Activated naive CD8-positive, alpha-beta T cell treated with anti-CD3 and anti-CD28 coated beads for 36 hours (primary cell): ENCODE measurements at places on chromosomes 2 and 18.

DNA sequence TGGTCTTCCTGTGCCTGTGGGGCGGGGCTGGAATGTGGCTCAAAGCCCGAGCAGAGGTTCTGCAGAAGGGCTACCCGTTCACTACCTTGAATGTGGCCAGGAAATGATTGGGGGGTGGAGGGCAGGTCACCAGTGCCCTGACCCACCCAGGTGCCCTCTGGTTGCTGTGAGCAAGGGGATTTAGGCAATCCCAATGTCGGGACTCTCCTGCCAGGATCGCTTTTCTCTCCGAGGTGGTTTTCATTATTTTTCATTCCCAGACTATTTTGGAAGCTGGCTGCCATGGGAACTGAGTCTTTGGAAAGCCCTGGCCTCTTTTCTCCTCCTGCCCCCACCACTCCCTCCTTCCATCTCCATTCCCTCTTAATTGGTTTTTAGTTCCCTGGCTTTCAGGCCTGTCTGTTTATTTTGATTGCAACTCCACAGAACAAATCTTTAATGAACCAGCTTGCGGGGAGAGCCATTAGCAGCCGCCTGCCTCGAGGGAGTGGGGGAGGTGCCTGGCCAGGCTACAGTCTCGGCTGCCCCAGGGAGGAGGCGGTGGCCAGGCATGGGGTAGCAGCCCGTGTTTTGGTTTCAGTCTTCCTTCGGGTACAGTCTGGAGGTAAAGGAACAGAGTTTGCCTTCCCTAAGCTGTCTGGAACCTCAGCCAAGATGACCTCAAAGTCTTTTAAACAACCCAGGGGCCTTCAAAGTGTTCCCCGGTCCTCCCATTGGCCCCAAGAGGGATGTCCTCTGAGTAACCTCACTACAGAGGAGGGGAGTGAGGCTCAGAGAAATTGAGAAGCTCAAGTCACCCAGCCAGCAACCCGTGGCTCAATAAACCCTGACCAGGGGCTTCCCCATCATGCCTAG lies 114.4 kb upstream of the HAAO start:
- DNase-seq = no peak

GRCh38 chr2:60247471-60247870 lies 306.0 kb downstream of the BCL11A start:
- DNase-seq = no peak

DNA sequence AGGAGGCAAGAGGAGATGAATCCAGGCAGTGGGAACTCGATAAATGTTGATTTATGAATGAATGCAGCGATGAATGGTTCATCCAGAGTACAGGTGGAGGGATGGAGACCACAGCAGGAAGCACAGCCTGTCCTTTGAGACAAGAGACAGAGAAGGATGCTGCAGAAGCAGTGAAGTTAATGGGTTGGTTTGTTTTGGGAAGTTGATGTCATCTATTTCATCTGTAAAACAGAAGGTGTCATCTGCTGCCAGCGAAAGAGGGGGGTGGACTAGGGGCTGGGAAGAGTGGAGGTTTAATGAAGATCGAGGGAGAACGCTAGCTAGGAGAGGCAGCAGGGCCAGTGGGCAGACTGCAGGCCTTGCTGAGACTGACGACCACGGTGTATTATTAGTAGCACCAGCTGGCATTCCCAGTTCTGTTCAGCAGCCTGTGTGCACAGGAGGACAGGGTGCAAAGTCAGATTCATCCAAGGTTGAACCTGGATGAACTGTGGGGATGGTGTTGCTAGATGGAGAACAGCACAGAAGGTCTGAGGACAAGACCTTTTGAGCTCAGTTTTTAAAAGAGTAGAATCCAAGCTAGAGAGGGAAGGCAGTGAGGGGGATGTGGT lies 120.3 kb upstream of the CAPN13 start:
- DNase-seq = no peak

DNA sequence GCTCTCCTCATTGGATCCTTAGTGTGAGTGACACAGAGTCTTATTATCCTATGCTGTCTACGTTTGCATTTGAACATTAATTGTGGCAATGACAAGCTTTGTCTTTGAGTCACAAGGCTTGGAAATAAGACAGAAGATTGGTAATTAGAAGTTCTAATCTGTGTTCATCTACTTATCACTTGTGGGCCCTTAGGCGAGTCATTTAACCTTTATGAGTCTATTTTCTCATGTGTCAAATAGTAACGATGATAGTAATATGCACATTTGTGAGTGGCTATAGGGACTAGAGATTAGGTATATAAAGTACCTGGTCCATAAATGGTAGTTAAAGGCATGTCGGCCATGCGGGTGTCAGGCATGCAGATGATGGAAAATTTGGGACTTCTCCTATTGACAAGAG lies 105.6 kb upstream of the NABP1 start:
- no peak for DNase-seq

GRCh38 chr2:241432824-241433448 lies 75.4 kb downstream of the STK25 start:
- DNase-seq = no peak

DNA sequence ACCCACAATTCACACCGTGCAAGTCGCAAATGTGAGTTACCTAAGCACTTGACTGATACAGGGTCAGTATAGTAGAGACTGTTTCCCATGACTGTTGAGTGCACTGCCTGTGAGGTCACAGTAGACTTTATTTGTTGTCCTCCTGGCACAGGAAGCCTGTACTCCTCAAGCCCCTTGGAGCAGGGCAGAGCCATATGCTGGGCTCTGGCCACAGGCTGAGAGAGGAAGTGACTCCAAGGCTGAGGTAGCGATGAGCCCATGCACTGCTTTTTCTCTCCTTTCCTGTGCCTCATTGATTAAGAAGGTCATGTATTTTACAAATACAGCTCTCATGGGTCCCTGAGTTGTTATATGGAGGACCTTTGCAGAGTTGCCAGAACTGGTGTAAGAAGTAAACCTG lies 287.7 kb downstream of the SRBD1 start:
- DNase-seq = no peak

GRCh38 chr2:40369267-40370006 lies 82.5 kb downstream of the SLC8A1 start:
- DNase-seq = no peak

DNA sequence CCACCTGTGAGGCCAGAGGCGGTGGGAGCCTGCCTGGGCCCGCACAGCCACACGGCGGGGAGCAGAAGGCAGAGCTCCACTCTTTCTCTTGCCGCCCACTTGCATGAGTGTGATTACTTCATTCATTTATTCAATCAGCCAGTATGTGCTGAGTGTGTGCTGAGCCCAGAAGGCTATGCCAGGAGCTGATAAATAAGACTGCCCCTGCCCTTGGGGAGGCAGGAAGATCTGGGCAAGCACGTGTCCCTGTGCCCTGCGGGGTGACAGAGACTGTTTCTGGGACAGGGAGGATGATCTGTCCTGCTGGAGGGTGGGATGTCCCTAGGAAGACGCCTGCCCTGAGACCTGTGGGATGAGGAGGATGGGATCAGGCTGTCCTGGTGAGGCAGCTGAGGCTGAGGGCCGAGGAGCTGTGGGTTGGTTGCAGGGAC lies 250.8 kb downstream of the DYSF start:
- no peak for DNase-seq

- DNase-seq = no peak
Measured at GRCh38 chr2:168687314-168687713, 115.1 kb upstream of the NOSTRIN start.

GRCh38 chr2:20561637-20562454 lies 89.1 kb downstream of the HS1BP3 start:
- no peak for DNase-seq

GRCh38 chr18:46152436-46152807 lies 48.2 kb downstream of the HAUS1 start:
- DNase-seq = no peak

DNA sequence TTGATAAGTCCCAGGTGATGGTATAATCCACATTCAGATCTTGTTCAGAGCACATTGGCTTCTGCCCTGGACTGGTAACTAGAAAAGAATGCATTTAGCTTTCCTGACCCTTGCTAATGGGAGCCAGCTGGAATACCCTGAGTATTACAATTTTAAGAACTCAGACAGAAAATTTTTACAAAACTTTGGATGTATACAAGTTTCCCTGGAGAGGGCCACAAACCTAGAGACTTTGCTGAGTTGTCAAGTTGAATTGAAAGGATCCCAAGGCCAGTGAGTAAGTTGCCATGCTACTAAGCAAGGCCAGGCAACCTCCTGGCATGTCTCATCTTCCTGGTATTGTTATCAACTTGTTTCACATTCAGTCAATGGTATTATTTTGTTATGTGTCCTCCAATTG lies 20.0 kb upstream of the NABP1 start:
- DNase-seq = no peak

DNA sequence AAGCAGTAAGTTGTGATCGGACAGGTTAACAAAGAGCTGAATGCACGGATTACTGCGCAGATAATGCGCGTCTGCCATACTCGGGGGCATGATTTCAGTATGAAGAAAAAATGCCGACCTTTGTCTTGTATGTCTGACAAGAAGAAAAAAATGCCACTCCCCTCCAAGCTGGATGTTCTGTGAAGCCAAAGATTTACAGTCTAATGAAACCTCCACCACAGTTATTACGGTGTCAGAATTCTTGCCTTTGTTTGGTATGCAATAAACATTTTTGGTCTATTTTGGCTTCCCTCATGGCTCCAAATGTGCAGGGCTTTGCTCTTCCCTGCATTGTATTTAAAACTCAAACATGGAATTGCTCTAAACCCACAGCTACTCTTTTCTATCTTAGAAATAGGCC lies 72.2 kb upstream of the THUMPD2 start:
- DNase-seq = no peak

DNA sequence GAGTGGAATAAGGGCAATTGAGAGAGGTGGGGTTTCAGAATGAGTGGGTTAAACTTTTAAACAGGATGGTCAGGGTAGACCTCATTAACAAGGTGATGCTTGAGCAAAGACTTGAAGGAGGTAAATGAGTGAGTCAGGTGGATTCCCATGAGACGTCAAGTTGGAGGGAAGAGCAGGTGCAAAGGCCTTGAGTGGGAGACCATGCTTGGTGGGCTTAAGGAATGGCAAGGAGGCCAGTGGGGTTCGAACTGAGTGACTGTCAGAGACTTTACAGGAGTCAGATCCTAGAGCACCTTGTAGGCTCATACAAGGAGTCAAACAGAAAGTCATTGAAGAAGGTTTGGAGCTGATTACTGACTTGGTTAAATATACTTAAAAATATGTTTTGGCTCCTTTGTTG lies 284.1 kb downstream of the CYRIA start:
- DNase-seq = no peak

DNA sequence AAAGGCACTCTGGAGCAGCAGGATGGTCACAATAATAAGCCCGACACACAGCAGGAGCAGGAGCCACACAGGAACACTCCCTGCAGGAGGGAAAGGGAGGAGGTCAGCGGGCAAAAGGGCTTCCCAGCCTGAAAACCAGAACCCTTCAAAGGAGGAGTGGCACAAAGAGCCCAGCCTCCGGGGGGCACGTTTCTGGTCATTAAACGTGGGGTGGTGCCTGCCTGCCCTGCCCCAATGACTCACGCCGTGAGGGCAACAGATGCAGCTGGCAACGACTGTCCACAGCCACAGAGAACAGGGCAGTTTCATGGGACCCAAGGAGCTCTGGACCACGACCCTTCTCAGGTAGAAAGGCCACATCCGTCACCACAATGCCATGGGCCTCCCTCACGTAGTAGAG lies 3.0 kb downstream of the PREB start:
- no peak for DNase-seq

DNA sequence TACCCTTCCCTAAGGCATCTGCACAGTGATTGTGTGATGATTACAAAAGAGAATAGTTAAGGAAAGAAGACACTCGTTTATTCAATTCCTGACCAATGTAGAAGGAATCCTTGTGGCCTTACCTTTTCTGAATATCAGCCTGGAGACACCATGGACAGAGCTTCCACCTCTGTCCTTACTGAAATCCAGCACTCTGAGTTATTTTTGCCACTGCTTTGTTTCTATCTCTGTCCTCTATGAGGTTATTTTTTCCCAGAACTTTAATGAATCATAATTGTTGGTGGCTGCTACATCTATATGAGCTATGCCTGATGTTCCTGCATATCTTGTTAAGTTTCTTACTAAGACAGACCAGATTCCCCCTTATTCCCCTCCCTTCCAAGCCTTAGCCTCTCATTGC lies 275.1 kb downstream of the SETBP1 start:
- no peak for DNase-seq

DNA sequence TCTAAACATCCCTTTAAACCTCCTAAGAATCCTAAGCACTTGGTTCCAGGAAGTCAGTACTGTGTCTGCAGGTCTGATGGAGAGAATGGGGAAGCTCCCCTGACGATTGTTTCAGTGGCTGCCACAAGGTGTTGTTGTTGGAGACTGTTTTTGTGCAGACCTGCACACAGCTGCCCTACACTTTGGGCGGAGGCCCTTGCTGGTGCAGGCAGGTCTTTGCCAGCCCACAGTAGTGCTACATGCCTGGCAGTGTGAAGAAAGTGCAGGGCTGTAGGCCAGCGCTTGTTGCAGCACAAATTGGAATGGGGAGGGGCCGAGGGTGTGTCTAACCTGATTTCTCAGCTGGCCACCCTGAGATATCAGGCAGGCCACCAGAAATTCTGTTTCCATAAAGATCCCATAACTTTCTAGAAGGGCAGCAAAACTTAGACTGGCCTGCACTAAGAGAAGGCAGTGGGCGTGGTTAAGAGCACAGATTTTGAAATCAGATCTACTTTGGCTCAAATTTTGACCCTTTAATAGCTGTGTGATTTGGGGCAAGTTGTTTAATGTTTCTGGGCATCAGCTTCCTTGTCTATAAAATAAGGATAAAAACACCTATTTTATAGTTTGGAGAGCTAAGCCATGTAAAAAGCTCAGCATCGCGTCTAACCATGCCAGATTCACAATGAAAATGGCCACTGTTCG lies 83.7 kb upstream of the SLC1A4 start:
- no peak for DNase-seq

GRCh38 chr2:218255446-218255845 lies 5.4 kb upstream of the GPBAR1 start:
- no peak for DNase-seq

GRCh38 chr2:105397025-105397722 lies 1.7 kb downstream of the FHL2 start:
- no peak for DNase-seq

DNA sequence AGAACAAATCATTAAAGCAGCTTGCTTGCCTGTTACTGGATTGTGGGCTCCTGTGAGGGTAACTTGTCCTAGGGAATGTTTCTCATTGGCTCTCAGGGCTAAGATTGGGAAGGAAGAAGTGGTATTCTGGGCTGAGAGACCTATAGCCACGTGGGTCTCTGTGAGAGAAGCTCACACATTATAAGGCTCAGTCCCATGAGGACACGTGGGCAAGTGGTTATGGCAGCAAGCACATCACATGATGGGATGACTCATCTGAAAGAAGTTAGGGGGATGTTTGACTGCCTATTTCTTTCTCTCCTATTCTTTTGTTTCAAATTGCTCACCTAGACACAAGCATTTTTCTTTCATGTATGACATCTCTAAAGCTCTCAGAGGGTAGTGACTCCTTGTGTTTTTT lies 418.0 kb upstream of the ST6GAL2 start:
- DNase-seq = no peak

GRCh38 chr2:9168821-9169221 lies 37.8 kb upstream of the ASAP2 start:
- DNase-seq = no peak

DNA sequence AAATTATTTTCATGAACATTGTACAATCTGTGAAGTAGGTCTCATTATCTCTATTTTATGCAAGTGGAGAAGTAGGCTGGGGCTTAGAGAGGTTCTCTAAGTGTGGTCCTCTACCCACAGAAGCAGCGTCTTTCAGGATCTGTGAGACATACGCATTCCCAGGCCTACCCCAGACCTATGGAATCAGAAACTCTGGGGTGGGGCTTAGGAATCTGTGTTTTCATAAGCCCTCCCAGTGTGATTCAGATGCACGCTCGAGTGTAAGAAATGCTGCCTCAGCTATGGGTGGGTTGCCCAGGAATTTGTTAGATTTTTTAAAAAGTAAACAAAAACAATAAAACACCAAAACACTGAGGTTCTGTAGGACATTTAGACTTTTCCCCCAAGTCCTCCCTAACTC lies 14.8 kb upstream of the ZAP70 start:
- DNase-seq = no peak
